AG08395 (cell line): ENCODE measurements at places on chromosomes 4 and X.
A peak's percentile ranks its signal among the peaks of the same experiment; 100 is the strongest.

DNA sequence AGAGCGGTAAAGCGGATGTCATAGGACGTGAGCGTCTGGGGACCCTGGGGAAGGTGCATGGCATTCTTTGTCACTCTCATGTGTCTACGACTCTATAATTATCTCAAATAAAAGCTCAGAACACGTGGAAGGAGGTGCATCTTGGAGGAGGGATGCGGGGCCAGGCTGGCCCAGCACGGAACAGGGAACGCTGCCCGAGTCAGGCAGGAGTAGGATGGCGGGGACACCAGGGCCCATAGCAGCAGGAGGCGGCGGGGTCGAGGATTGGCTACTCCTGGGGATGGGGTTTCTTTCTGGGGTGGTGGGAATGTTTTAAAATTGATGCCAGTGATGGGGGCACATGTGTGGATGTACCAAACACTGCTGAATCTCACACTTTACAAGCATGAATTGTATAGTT, 5.4 kb upstream of the HTRA3 start:
- DNase-seq = no peak

DNA sequence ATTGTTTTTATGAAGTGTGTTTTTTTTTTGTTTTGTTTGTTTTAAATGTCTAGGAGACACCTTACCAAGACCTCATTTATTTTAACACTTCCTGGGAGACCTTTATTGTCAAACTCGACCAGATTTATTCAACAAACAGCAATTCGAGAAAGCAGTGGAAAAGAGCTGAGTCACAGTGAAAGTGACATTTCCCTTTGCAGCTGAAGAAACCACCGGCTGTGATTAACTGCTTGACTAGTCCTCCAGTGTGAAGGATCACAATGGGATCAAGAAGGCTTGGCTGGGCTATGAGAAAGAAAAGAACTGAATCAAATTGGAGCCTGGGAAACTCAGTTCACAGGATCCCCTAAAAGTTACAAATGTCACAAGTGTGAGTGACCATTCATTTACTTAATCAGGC, 11.9 kb upstream of the ADH7 start:
- DNase-seq = peak; percentile 27

DNA sequence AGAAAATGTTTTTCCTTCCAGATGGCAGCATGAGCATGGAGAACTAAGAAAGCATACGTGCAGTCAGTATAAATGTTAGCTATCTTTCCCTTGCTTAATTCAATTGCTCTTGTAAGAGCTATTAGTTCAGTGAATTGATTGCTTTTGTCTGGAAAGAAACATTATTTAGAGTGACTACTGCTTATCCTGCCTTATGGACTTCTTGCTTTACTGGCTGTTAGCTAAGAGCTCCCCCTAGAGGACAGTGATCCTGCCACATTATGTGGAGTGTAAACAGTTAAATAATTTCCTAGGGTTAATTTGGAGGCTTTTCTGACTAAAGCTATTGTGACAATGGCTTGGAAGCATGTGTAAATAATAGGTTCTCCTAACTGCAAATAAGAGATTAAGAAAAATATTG, 1402.4 kb downstream of the FAM133A start:
- DNase-seq = peak; percentile 16

GRCh38 chrX:13620207-13620606, 32.7 kb upstream of the TCEANC start:
- no peak for DNase-seq

GRCh38 chrX:136880452-136881013, at the start of gene RBMX:
RBMX (minus strand) TSS chrX:136880725; CDS start chrX:136879427, 1,298 bp downstream.
- DNase-seq = peak; percentile 95

- DNase-seq = peak; percentile 42
Measured at GRCh38 chr4:53706422-53707032, 115.2 kb upstream of the LNX1 start.

GRCh38 chr4:3233391-3234071, 15.4 kb upstream of the MSANTD1 start:
- peak; percentile 61 for DNase-seq

DNA sequence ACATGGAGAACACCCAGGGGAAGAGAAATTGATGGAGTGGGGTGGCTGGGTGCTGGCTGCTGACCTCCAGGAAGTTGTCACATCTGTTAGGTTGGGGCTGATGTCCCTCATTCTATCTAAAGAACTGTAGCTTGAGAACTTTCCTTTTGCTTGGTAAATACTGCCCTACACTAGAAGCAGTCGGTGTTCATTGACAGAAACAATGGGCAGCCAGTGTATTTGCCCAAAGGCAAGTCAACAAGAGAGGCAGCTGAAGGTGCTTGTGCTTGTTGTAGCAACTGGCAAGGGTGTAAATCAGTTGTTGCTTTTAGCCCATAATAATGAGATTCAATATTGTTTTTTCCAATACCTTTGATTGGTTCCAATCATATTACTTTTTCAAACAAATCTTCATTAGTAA, 956 bp downstream of the TMEM154 start:
- no peak for DNase-seq

- DNase-seq = no peak
Measured at GRCh38 chrX:18890049-18890381, 93.9 kb downstream of the PHKA2 start.

GRCh38 chr4:139799615-139800014, 134.0 kb downstream of the MGST2 start:
- DNase-seq = no peak

DNA sequence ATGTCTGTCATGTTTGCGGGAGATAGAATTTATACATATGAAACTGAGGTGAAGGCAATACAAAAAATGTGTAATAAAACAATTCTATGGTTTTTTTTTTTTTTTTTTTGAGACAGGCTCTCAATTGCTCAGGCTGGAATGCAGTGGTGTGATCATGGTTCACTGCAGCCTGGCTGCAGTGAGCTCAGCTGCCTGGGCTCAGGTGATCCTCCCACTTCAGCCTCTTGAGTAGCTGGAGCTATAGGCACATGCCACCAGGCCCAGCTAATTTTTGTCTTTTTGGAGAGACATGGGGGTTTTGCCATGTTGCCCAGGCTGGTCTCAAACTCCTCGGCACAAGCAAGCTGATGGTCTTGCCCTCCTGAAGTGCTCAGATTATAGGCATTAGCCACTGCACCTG, 10.1 kb downstream of the RADX start:
- no peak for DNase-seq

- peak; percentile 47 for DNase-seq
Measured at GRCh38 chrX:130028196-130028595, 45.8 kb downstream of the BCORL1 start.

DNA sequence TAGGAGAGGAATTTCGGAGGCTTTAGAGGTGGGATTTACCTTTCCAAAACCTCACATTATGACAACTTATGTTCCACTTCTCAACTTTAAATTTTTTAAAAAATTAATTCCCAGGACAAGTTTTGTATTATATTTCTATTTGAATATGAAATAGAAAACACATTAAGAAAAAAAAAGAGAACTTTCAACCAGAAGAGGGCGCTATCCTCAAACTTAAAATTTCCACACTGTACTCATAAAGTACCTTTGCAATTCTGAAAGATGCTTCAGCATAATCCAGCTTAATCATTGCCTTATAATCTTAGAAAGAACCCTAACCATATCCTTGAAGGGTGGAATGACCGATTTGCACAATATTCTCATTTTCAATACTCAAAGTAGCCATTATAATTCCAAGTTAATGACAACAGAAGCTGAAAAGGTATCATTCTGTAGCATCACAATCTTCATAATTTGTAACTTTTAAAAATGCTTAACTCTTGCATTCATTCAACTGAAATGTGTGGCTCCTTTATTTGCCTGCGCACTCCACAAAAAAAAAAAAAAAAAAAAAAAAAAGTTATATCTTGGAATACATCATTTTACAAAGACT, 158.0 kb downstream of the KCNIP4 start:
- DNase-seq = no peak

GRCh38 chr4:62410371-62411003, 1210.4 kb downstream of the ADGRL3 start:
- no peak for DNase-seq

- DNase-seq = no peak
Measured at GRCh38 chr4:78210694-78211410, 153.7 kb downstream of the FRAS1 start.

DNA sequence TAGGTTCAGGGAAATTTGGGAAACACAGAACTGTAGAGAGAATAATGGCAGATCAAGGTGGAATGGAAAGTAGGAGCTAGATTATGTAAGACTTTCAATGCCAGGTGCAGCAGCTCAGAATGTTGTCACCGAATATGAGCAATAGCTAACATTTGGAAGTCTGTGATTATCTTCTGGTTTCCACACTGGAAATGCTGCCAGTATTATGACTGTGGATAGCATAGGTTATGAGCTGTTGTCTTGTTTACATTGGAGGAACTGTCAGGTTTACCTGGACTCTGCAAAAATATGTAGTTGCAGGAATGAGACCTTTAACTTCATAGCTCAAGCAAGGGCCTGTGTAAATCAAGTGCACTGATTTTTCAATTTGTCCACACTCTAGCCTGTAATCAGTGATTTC, 26.0 kb upstream of the TAF9B start:
- DNase-seq = no peak

- no peak for DNase-seq
Measured at GRCh38 chr4:69731847-69732246, 28.6 kb downstream of the SULT1B1 start.

DNA sequence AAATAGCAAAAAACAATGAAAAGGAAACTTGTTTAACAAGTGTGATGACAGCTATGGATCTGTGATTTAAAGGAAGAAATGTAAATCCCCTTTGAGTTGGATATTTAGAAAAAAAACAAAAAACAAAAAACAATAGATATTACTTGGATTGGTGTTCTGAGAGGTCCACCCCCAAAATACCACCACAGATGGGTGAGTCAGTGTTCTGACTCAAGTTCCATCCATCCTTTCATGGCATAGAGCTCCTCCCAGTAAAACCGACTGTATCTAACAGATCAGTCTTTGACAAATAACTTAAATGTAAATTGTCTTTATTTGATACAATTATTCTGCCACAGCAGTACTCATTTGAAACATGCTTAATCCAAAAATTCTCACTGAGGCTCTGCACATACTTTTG, 27.4 kb downstream of the TMPRSS11B start:
- DNase-seq = no peak

DNA sequence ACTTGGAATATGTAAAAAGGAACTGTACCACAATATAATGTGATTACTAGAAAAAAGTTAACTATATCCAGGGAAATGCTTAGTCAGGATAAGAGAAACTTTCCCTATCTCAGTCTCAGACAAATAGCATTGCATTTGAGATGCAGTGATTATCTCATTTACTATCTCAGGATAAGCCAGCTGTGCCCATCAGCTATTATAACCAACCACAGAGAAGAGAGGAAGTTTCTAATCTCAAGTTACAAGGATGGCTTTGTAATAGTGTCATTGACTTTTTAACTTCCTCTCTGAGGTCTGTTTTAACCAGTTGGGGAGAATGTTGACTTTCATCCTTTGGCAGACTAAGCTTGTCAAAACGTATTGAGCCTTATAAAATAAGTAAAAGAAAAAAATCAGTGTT, 56.5 kb downstream of the SNX25 start:
- DNase-seq = peak; percentile 29

- peak; percentile 68 for DNase-seq
Measured at GRCh38 chr4:118969359-118969758, 80.7 kb downstream of the SYNPO2 start.

- no peak for DNase-seq
Measured at GRCh38 chrX:72381439-72382201, 75.9 kb upstream of the CITED1 start.

DNA sequence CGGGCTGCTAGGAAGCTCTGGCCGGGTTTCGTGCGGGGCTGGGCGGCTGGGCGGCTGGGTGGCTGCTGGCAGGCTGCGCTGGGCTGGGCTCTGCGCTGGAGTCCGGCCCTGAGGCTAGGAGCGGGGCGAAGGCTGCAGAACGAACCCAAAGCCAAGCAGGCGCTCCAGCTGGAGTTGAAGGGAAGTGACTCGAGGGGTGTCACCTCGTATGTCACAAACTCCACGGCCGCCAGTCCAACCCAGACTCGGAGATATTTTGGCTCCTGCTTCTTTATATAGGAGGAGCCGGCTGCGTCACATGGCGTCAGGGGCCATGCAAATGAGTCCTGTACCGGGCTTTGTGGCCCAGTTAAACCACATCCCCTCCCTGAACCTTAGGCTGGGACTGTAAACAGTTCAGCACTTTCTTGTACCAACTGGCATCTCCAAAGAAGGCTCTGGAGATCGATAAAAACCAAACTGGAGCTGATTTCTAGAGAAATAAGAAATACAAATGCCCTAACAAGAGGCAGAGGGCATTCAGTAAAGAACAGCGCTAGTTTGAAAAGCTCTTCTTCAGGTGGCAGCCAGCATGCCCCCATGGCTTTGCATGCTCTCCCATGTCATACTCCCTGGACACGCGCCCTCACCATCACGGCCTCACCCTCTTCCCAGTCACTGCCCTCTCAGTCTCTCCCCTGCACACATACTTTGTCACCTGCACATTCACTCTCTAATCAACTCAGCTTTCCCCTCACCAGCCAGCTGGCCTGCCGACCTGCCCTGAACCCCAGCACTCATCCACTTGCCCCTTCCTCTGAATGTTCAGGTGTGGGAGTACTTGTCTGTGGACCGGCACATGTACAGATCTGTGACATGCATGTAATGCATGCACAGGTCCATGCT, 58.5 kb downstream of the TSC22D3 start:
- peak; percentile 68 for DNase-seq

DNA sequence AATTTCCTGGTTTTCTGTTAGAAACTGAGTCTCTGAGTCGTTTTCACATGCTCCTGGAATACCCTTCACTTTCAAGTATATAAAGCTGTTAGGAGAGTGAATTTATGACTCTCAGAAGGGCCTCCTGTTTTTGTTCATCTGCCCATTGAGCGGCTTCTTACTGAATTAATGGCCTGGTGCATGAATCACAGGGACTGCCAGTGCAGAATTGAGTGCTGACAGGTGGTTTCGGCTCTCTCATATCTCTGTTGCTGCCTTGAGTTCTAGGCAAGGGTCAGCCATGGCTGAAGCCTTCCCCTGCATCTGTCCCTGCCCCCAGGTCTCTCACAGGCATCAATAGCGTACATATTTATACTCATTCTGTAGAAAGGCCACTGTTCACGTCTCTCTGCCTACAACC, 22.7 kb upstream of the SEPSECS start:
- DNase-seq = no peak

DNA sequence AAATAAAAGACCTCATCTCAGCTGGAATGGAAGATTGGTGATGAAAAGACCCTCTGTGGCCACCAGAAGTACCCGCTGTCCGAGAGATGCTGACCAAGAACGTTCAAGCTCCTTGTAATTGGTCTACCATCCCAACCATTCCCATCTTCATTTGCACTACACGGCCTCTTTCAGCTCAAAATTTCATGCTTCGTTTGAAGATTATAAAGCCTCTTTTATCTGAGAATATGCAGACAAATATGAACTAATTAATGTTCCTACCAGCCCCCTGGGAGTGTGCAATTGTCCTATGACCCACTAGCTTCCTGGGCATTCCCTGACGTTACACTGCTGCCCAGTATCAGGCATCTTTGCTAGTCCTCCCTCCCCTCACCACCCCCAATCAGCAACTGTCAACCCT, 583.7 kb downstream of the MID1IP1 start:
- no peak for DNase-seq
